ENCODE measurements at places on chromosomes 13 and 19. TPM values are rescaled to one million over a fixed set of nuclear protein-coding genes. Genes with fewer than 3 reads are reported as not detected.

Gene S1PR4
- 0.76 TPM for total RNA-seq

Gene ZNF564
- total RNA-seq, result 14.4 TPM

Gene DCT
- total RNA-seq, result 3.7 TPM

Gene CYSLTR2
- total RNA-seq, result 3.5 TPM

Gene KLHL1
- total RNA-seq, result 1.6 TPM

Data from dorsolateral prefrontal cortex (tissue), 122 donors.